Hematopoietic multipotent progenitor cell treated with erythropoietin and hydrocortisone succinate and interleukin-3 and kit ligand, for 15 days (in vitro differentiated cells): ENCODE measurements at places on chromosomes 12 and 14.

DNA sequence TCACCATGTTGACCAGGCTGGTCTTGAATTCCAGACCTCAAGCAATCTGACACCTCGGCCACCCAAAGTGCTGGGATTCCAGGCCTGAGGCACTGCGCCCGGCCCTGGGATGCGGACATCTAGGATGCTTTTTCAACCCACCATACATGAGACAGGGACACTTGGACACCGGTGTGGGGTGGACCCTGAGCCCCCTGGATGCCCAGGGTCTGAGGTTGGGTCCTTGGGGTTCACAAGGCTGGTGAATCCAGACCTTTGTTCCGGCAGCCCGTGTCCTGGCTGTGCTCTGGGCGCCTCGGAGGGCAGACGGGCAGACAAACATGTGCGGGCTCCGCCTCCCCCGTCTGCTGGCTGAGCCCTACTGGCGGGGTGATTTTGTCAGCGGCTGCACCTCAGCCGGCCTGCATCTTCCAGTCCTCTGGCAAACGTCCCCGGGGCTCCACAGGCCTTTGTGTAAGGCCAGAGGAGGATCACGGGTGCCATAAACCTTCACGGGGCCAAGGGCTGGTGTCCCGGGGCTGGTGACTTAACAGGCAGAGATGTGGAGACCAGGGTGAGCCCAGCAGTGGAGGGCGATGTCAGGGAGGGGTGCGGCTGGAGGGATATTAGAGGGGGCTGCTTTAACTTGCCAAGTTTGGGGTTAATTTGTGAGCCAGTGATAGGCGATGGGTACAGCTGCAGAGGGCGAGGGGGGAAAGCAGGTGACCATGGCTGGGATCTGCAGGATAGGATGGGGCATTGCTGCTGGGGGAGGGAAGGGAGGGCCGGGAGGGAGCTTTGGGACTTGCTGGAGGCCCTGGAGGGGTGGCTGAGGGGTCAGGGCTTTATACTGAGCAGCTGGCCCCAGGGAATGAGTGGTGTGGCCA lies 5.8 kb downstream of the ASPG start:
- no peak for DNase-seq

DNA sequence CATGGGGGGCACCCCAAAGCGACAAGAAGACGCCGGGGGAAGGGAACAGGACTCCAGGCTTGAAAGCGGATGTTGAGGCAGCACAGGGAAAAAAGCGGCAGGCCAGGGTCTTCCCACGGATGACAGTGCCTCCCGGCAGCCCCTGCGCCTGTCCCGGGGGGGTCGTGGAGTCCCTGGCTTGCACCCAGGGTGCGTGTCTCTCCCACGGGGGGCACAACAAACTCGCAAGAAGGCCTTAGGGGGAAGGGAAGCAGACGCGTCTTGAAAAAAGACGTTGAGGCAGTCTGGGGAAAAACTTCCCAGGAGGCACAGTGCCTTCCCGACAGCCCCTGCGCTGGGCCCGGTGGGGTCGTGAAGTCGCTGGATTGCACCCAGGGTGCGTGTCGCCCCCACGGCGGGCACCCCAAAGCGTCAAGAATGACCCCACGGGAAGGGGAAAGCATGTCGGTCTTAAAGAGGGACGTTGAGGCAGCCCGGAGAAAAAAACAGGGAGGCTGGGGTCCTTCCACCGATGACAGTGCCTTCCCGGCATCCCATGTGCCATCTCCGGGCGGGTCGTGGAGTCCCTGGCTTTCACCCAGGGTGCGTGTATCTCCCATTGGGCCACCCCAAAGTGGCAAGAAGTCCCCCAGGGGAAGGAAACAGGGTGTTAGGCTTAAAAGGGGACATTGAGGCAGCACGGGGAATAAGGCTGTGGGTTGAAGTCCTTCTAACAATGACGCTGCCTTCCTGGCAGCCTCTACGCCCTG lies 159.9 kb upstream of the ALG10B start:
- DNase-seq = no peak

- no peak for DNase-seq
These were observed 31.5 kb upstream of the KRR1 start for GRCh38 chr12:75542942-75543341.

DNA sequence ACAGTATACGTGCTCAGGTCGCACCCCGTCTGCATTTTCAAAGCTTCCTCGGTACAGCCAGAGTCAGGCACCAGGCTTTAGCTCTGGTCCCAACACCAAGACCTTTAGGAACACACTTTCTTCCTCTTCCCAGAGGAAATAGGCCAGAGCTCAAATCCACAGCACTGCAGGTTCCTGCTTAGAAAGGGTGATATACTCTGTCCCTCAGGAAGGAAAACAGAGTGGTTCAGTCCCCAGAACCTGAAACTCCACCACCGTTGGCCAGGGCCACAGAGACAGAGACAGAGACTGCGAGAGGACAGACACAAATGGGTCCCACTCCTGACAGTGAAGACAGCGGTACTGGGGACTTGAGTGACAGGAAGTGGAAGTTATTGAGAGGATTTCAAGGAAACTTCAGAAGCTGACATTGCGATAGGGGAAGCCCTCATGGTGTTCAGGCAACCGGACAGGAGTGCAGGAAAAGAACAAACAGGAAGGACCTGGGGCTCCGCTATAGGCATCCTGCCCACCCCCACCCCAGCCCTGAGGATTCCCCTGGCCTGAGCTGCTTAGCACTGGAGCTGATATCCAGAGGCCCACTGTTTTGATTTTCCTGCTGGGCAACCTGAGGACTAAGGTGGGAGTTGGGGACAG lies 5.5 kb upstream of the KRT8 start:
- DNase-seq = no peak
